ENCODE measurements at places on chromosomes 13 and 19.

DNA sequence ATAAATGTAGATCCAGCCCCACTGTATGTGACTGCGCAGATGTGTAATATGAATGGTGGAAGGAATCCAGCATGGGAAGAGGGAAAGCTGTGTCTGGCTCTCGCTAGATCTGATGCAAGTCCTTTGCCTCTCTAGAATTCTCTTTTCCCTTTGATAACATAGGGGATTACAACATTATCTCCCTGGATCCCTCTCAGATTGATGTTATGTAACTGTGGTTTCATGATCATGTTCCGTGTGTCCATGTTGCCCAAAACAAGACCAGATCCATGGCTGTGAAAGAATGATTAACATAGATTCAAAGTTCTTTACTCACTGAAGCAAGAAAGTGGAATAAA, 184.0 kb upstream of the UBL3 start:
- no peak for DNase-seq

- DNase-seq, result no peak
Measured at GRCh38 chr19:46954993-46955812, 64.4 kb upstream of the NPAS1 start.

GRCh38 chr19:4580961-4581665, 21.6 kb upstream of the SEMA6B start:
- DNase-seq, result no peak

DNA sequence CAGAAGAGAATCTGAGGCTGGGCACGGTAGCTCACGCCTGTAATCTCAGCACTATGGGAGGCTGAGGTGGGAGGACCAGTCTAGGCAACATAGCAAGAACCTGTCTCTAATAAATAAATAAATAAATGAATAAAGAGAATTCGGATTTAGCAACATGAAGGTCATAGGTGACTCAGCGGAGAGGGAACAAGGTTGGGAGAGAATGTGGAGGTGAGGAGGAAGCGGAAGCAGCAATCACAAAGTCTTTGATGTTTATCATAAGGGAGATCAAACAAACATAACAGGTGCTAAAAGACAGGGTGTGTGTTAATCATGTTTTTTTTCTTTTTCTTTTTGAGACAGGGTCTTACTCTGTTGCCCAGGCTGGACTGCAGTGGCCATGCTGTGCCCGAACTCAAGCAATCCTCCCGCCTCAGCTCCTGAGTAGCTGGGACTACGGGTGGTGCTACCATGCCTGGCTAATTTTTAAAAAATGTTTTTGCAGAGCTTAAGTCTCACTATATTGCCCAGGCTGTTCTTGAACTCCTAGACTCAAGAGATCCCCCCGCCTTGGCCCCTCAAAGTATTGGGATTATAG, 16.3 kb downstream of the PBX4 start:
- DNase-seq, result no peak

DNA sequence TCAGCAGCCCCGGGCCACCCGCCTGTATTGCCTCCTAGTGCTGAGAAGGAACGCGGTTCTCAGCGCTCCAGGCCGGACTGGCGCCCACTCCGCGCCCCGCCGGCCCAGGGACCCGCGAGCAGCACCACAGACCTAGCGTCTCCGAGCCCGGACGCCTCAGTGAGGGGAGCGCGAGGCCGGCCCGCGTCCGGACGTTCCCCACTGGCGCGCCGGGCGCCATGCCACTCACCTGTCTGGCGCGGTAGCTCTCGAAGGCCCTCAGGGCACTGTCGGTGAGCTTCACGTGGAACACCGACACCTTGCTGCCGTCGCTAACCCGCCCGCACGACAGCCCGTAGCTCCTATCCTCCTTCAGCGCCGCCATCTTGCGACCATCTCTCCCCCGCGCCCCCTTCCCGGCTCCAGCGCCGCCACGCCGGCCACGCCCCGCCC, at the start of gene ELL:
ELL (minus strand) TSS at position 379 of the 432 bp plus-strand sequence; CDS start at position 364, 15 bp downstream.
- no peak for DNase-seq

GRCh38 chr19:4503132-4503824, 15.0 kb downstream of the PLIN4 start:
- no peak for DNase-seq

DNA sequence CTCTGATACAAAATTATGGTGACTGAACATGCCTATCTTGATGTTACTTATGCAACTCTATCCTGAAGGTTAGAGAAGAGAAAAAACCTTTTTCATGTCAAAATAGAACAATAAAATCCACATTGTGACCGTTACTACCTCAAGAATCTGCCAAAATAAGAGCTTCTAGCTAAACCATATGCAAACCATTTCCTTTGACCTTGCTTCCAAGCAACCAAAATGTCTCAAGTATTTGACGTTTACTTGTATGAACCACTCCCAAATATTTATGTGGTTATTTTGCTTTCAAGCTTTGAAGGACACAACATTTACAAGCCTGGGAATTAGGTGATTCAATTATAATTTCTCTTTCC, 13.9 kb downstream of the FOXO1 start:
- DNase-seq, result no peak

- no peak for DNase-seq
Measured at GRCh38 chr13:93298713-93299112, 72.1 kb downstream of the GPC6 start.

GRCh38 chr13:47859165-47859564, 141.9 kb downstream of the SUCLA2 start:
- no peak for DNase-seq

GRCh38 chr13:69324090-69324886, 783.3 kb upstream of the ATXN8OS start:
- no peak for DNase-seq

DNA sequence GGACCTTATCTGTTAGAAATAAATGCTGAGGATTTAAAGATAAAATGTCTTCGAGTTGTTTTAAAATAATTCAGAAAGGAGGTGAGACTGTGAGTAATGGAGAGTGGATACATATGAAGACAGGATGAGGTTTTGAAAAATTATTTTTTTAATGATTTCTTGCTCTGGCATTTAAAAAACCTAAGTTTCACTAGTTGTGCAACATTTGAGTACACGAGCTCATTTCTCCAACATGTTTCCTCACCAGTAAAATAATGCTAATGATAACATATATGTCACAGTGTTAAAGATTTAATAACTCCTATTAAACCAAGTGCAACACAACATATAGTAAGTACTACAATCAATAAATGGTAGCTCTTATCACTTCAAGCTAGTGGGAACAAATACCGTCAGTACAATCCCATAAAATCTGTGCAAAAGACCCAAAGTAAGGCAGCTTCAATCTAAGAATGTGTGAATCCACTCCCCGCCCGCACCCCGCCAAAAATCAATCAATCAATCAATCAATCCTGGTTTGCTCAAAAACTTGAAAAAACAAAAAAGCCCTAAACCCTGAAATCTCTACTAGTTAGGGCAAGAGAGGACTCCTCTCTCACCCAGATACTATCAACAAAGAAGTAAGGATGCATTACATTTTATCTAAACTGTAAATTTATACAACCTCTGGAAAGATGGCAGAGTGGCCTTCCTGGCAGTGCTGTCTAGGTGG, 1.3 kb downstream of the ALG5 start:
- DNase-seq, result no peak

DNA sequence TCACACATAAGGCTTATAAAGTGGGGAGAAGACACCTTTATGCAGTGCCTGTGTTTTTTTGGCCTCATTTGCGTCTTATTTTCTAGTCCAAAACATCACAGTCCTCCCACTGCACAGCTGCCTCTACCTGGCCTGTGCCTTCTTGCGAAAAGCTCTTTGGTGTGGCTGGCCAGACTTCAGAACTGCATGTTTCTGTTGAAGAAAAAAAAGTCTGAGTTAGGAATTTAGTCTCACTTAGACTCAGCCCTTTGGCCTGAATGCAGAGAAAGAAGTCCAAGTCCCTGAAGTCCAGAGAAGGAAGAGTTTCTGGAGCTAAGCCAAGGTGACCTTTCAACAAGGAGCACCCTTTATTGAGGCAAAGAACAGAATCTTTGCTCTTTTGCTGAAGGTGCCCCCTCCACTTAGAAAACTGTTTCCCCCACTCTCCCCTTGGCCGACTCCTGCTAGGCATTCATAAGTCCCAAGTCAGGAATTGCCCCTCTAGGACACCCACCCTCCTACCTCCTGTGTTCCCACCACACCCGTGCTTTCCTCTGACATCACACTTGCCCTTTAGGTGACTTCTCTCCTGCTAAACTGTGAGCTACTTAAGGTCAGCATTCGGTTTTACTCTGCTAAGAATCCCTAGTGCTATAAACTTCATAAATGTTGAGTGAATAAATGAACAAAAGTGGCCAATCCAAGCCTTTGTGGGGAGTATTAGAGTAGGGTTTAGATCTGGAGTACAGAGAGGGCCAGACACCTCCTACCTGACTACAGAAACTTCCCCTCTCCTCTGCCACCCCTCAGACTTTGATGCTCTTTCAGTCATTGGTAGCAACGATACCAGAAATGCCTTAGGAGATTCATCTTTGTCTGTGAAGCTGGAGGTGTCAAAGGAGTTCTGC, 226.8 kb downstream of the LACC1 start:
- no peak for DNase-seq

DNA sequence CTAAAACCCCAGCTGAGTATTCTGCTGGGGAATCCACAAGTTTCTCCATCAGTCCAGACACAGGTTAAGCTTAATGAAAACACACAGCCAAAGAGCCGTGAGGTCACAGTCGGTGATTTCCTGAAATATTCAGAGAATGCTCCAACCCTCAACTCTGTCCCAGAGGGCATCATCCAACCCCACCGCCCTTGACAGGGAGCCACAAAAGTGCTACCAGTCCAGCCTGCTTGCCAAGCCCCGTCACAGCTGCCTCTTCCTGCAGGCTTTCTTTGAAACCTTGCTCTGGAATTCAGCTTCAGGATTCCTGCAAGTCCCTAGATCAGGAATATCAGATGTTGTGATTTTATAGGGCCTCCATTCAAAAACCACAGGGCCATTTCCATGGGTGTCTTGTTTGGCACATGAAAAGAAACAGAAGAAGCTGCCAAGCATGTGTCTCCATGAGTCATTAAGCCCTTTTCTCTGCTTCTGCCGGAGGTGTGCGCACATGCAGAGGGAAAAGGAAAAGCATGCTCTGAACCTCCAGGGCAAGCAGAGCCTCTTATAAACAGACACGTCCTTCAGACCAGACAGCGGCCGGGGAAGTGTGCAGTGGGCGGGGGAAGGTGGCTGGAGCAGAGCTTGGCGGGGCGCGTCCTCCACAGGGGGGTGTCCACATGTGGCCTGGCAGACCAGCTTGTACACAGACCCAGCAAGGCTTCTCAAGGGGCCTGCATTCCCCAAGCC, 164.7 kb downstream of the KATNAL1 start:
- DNase-seq, result no peak

DNA sequence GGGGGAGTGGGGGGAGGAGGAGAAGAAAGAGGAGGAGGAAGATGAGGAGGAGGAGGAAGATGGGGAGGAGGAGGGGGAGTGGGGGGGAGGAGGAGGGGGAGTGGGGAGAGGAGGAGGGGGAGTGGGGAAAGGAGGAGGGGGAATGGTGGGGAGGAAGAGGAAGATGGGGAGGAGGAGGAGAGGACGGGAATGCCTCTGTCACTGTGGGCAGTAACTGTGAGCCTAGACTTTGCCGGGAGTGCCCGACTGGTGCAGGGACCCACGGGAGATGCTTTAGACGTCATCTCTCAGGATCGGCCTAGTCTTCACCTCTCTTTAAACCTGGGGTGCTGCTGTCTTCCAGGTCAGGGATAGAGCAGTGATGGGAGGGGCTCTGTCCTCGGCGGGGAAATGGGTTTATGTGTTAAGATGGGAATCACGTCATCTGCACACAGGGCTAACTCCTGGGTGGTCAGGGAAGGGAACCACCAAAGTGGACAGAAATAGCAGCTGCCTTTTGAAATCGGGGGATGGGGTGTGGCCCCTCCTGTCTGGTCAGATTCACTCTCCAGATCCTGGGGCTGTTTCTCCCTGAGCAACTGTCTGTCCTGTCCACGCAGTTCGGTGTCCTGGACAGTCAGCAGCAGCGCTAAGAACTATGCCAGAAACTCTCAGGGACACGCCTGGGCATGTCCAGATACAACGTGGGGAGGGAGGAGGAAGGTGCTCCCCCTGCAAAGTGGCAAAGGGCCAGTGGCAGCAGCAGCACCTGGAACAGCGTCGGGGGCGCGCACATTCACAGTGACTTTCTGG, 26.9 kb downstream of the GAS6 start:
- DNase-seq, result no peak

DNA sequence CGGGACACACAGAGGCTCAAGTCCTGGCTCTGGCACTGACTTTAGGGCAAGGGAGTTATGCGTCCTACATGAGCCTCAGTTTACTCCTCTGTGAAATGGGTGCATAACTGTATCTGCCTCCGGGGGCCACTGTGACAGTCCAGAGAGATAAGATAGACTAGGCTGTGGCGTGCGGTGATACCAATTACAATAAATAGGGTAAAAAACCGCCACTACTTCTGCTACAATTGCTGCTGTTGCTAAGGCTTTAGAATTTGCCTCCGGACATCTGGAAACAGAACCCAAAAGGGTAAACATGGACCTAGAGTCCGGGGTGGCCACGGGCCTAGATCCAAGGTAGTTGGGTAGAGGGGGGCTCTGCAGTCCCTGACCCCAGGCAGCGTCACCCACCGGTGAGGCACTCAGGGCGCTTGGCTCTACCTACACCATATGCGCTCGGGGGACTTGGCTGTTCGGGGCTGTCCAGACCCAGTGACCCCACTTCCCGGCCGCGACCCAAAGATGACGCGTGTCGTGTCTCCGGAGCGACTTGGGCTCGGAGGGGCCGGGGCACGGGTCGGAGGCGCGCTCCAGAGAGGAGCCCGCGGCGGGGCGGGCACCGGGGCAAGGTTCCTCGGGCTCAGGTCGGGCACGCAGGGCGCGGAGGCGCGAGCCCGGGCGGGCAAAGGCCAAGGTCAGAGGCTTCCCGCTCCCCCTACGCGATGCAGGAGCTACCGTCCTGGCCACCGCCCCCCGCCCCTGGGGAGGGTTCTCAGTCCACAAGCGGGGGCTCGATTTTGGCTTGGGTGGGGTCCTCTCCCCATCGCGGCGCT, 1.1 kb downstream of the INSR start:
- DNase-seq, result no peak

GRCh38 chr13:109595471-109595870, 190.9 kb downstream of the IRS2 start:
- DNase-seq, result no peak

DNA sequence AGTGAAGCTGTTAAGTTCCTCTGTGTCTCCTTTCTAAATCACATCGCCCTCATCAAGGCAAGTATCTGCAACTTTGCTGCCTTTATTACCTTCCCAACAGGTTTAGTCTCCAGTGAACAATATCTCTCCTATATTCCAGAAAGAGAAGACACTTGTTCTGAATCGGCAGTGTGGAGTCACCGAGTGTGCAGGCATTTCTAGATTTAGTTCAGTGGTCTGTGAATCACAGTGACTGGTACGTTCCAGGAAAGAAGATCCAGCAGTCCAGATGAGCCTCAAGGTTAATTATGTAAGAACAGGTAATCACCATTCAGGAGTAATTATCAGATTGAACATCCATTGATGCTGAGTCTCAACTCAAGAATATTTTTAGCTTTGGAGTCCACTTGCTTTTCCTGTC, 497.0 kb downstream of the FOXO1 start:
- DNase-seq, result no peak
